ENCODE measurements at places on chromosomes 5 and 9.

GRCh38 chr5:78926252-78926651, 58.9 kb downstream of the ARSB start:
- no peak for DNase-seq

- no peak for DNase-seq
Observed at GRCh38 chr9:90162819-90163218, 479.8 kb downstream of the DIRAS2 start.

DNA sequence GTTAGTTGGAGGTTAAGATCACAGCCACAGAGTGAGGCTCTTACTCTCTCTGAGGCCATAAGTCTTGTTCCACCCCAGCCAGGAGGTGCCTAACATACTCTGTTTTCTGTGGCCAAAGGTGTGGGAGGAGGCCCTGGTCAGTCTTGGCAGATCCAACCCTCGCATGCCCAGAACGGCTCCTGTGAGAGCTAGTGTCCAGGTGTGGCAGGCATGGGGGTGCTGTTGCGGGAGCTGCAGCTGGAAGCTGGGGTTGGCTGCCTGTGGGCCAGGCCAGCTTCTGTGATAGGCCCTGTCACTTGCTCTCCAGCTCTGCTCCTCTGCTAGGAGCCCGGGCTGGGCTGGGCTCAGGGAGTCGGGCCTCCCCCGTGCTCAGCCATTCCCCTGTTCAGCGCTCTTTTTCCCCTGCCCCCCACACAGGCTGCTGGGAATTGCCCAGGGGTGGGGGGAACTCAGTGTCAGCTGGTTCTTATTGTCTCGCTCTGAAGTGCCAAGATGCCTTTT, 31.6 kb downstream of the IER5L start:
- DNase-seq, result no peak

DNA sequence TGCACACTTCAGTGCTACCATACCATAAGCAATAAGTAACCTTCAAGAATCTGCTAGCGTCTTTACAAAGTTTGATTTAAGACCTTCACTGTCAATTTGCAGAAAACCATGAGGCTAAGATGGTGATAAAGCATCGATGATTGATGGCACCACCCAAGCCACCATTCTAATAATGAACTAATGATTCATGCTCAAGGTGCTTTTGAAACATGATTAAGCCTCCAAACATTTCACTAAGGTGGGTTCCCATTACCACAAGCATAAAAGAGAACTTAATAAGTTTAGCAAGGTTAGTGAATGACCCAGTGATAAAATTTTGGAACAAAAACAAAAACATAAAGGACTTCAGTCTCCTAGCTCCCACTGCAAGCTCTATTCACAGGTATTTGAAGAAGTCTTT, 214.7 kb downstream of the FBXL17 start:
- DNase-seq, result no peak

- no peak for DNase-seq
Observed at GRCh38 chr5:177094224-177095087, 7.7 kb downstream of the FGFR4 start.

DNA sequence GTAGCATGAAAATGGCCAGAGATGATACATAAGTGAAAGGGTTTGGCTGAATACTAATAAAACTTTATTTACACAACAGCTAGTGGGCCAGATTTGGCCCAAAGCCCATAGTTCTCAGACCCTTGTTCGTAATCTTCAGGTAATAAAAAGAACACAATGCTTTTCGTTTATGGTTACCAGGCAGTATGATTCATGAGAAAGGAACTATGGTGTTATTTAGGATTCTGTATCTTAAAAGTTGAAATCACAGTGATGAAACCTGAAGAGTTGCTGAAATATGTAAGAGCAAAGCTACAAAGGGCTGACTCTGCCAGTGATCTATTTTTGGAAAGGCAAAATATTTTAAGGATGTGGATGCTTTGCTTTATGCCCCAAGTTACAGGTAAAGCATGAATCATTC, 192.7 kb downstream of the SMC2 start:
- DNase-seq, result no peak

DNA sequence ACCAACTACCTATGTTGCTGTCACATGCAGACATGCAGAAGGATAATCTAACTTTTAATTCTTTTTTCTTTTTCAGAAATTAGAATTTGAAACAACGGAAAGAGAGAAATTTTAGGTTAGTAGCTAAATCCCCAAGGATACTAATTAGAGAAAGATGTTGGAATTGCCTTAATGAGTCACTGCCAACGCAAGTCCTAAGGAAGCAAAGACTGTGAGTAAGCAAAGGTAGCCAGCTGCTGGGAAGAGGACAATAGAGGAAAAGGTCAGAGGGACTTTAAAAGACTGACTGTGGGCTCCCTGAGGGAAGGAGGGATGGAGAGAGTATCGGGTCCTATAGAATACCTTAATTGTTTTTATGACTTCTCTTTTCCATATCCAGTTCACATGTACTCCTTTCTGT, 461.9 kb upstream of the PAPPA start:
- DNase-seq, result no peak

- no peak for DNase-seq
Observed at GRCh38 chr5:18712936-18713485, 1078.8 kb downstream of the TAF11L14 start.

DNA sequence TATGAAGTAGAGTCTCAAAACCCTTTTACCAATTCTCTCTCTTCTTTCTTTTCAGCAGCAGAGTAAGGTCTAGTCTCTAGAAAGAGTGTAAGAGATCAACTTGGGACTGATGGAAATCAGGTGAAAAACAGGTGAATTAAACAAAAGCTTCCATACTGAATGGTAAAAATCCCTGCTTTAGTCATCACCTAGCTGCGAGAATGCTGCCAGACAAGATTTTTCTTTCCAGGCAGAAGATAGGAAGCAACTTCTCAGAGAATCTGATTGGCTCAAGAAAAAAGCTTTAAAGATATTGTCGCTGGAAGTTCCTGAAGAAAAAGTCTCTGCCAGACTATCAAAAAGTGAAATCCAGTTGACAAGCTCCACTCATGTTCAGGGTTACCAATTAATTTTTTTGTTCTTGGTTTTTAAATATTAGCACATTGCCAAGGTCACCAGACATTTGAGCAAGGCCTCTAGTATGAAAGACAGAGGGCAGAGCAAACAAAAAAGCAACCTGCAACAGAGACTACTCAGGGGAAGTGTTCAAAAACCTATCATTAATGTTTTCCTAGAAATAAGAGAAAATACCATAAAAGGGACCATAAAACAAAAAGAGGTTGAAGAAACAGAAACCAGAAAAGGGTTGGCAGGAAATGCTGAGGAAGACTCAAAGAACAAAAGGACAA, 9.3 kb downstream of the CDO1 start:
- DNase-seq, result no peak

GRCh38 chr9:134644725-134645606, 3.4 kb downstream of the COL5A1 start:
- no peak for DNase-seq

GRCh38 chr5:140261403-140262171, 41.3 kb downstream of the PFDN1 start:
- DNase-seq, result no peak

DNA sequence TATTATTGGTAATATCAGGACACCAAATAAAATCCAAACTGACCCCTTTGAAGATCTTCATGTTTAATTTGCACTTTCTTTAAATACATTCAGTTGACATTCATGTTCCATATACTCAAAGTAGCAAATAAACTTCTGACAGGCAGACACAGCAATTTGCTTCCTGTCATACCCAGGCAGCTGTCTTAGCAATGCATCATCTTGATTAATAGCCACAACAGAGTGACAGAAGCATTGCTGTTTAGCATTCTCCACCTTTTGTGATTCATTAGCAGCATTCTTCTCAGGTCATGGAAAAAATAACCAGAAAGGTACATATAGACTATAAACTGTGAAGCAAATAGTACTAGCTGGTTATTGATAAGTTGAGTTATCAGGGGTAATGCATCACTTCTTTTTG, 366.8 kb downstream of the CYLC2 start:
- DNase-seq, result no peak

DNA sequence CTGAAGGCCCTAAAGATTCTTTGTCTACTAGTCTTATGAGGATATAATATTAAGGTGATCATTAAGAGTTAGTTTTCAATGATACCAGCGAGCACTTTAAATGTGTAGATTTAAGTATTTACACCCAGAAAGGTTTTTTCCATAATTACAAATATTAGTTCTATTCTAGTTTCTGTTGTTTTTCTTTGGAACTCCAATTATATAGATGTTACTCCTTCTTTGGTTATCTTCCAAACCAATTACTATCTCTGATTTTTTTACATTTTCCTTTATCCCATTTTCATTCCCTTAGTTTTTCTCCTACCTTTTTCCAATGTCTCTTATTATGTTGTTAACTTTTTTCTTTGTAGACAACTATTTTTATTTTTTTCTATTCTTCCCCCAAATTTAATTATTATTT, 355.1 kb downstream of the KCNN2 start:
- DNase-seq, result no peak

DNA sequence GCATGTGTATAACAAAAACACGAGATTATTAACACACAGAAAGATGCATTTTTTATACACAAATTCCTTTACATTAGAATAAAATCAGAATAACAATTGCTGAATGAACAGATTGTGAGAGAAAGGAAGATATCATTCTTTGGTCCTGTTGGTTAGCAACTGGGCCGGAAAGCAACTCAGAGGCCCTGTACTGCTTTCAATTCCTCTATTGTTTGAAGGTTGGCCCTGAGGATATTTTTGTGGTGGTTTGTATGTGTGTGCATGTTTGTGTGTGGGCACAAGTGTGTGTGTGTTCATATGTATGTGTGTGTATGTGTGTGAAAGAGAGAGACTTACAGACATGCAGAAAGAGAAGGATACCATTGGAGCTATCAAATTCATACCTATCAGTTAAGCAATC, 356.8 kb upstream of the DMAC1 start:
- no peak for DNase-seq

- no peak for DNase-seq
Observed at GRCh38 chr9:69499407-69499806, 172.8 kb downstream of the APBA1 start.

DNA sequence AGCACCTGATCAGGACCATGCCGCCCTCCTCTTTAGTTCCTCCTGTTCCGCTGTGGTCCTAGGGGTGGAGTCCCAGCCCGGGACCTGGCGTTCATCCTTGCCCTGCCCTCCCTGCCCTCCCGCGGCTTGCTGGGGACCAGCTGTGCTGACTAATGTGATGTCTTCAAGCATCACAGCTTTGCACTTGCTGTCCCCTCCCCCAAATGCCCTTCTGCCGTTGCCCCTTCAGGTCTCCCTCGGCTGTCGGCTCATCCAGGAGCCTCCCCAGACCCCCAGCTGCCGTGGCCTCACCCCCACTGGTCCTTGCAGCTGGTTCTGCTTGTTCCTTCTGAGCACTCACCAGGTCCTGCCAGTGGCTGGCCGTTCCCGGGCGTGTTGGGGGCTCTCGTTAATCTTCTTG, 19.9 kb downstream of the RXRA start:
- DNase-seq, result no peak

Data from H1 (cell line).